ENCODE measurements at places on chromosomes 7 and 10. TPM values are rescaled to one million over a fixed set of nuclear protein-coding genes. Genes with fewer than 3 reads are reported as not detected.
A peak's percentile ranks its signal among the peaks of the same experiment; 100 is the strongest.

The C10orf67 gene
- total RNA-seq: 0.19 TPM

- no peak for DNase-seq
These were observed 148.7 kb downstream of the BICC1 start for GRCh38 chr10:58661336-58661735.

- no peak for DNase-seq
These were observed 547.5 kb upstream of the C7orf33 start for GRCh38 chr7:148042935-148043631.

GRCh38 chr7:22855049-22855392, 32.4 kb upstream of the TOMM7 start:
- no peak for DNase-seq

GRCh38 chr7:132066761-132067171, 509.5 kb downstream of the PLXNA4 start:
- peak; percentile 44 for DNase-seq

Data from LHCN-M2 (cell line).